COR-L47 (cell line): ENCODE measurements at places on chromosomes 5 and 9.

DNA sequence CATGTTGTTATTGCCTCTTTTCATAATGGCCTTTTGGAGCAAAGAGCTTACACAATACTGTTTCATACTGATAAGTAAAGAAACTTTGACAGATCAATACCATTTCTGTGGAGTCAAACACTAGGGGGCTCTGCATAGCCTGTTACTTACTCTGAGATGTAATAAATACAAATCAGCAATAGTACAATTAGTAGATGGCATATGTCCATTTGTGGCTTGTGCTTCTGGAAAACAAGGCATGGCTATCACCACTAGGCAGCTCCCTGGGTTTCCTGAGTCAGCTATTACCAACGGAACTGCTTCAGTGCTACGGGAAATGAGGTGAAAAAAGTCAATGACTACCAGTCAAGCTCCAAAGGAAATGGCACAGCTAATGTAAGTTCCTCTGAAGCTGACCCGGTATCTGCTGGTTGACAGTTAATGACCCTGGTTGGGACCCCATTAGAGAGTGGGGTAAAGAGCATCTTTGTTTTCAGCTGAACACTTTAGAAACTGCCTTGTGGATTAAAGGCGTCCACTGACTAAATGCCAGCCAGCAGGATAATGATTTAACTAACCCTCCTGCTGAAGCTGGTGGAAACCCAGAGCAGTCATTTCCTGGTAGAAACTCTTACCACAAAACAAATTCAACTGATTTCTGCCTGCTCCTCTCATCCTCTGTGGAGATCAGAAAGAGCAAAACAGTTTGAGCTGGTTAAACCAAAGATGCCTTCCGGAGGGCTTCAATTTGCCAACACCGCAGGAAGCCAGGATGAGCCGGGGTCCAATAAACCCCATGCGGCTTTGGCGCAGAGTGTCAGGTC, 69.0 kb upstream of the FAM169A start:
- DNase-seq, result no peak

GRCh38 chr9:87567001-87567400, 69.3 kb downstream of the DAPK1 start:
- no peak for DNase-seq

DNA sequence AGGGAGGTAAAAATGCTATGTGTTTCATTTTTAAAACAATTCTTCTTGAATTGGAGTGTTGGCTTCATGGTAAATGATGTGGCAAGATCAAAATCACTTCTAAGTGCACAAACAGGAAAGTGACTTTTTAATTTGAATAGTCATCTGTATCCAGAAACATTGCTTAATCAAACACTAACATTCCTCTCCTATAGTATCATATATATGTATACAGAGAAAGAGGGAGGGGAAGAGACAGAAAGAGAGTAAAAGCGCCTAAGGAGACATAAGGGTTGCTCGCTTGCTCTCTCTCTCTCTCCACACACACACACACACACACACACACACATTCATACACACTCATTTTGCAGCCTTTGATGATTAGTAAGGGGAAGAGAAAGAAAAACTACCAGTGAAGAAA, 95.4 kb upstream of the PRDM9 start:
- DNase-seq, result no peak

DNA sequence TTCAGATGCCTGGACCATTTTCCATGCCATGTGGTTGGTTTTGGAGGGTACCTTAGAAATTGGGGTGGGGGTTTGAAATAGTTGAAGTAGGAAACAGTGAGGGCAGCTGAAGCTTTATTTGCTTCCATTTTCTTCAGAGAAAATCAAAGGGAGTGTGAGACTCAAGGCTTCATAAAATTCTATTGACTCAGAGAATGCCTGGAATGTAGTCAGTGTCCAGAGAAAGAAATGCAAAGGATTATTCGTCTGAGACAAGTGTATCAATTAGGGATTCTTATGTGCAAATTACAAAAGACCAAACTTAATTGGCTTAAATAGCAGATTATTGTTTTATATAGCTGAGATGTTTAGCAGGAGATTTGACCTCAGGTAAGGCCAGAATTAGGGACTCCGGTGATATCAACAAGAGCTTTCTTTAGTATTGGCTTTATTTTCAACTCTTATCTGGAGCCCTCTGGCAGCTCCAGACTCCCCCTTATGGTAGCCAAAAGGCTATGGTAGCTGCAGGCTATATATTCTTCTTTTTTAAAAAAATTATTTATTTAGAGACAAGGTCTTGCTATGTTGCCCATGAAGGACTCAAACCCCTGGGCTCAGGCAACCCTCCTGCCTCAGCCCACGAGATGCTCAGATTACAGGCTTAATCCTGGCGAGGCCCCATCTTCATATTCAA, 38.9 kb downstream of the PTTG1 start:
- no peak for DNase-seq

- DNase-seq, result no peak
Observed at GRCh38 chr5:146758938-146759337, 119.6 kb downstream of the PPP2R2B start.

GRCh38 chr9:116365056-116365471, 211.5 kb downstream of the PAPPA start:
- peak; percentile 18 for DNase-seq

DNA sequence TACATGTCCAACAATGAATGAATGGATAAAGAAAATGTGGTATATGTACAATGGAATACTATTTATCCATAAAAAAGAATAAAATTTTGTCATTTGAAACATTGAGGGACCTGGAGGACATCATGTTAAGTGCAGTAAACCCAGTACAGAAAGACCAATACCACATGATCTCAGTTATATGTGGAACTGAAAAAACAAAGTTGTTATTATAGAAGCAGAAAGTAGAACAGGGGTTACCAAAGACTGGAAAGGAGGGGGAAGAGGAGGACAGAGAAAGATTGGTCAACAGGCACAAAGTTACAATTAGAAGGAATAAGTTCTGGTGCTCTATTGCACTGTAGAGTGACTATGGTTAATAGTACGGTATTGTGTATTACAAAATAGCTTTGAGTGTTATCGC, 233.8 kb downstream of the SEMA6A start:
- no peak for DNase-seq

- DNase-seq, result no peak
Observed at GRCh38 chr5:88503406-88503805, 234.8 kb upstream of the TMEM161B start.

DNA sequence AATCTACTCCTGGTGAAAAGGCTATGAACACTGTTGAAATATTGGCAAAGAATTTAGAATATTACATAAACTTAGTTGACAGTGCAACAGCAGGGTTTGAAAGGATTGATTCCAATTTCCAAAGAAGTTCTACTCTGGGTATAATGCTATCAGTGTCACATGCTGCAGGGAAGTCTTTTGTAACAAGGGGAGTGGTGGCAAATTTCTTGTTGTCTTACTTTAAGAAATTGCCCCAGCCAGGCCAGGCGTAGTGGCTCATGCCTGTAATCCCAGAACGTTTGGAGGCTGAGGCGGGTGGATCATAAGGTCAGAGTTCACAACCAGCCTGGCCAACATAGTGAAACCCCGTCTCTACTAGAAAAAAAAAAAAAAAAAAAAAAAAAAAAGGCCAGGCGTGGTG, 86.3 kb upstream of the OTULINL start:
- DNase-seq, result no peak

GRCh38 chr5:154683101-154683880, 71.9 kb upstream of the LARP1 start:
- DNase-seq, result no peak

DNA sequence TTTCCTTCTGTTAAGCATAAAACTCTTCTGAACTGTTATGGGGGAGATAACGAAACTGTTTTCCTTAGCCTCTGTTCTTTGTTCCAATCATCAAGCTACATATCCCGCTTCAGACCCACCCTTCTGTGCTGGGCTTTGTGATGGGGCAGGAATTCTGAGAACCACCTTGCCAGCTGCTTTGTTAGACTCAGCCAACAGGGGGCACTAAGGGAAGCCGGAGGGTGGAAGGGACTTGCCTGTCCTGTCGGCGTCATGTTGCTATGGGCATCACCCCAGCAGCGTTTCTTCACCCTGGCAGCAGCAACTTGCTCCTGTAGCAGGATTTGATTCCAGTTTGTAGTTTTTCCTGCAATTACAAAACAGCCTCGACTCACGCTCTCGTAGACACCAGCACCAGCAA, 169.1 kb downstream of the CAAP1 start:
- DNase-seq, result no peak

GRCh38 chr5:180441564-180442051, 52.6 kb upstream of the CNOT6 start:
- DNase-seq, result no peak

DNA sequence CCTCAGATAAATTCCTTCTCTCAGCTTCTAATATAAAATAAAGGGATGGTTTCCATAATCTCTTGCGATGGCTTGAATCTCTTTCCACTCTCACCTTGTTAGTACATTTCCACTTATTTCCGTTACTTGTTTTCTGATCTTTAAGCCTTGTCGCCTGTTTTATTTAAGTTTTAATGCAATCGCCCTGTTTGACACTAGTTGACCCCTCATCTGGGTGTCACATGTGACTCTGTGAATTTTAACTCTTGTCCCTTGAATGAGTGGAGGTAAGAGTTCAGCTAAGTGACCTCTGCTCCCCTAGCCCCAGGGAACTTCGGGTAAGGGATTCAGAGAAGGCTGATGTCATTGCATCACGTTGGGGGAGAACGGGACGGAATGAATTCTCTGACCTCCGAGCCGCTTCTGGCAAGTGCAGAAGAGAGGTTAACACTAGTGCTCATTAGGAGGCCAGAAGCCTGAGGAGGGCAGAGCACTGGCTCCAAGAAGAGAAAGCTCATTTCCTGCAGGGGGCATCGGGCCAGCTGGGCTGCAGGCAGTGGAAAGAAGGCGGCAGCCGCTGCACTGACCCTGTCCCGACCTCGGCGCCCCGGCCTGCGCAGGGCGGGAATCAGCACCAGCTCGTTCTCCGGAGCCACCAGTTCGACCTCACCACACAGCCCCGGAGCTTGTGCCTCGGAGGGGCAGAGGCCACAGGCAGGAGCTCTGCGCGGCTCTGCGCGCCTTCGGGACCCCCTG, 569 bp downstream of the HINT2 start:
- DNase-seq, result peak; percentile 7

- no peak for DNase-seq
Observed at GRCh38 chr5:164481270-164481669, 975.9 kb downstream of the MAT2B start.

GRCh38 chr5:37641933-37642332, 197.9 kb downstream of the GDNF start:
- DNase-seq, result no peak

GRCh38 chr5:16669776-16670175, 53.0 kb upstream of the RETREG1 start:
- DNase-seq, result no peak
